Stimulated activated CD4-positive, alpha-beta T cell treated with anti-CD3 and anti-CD28 coated beads, Interleukin-1b, Interleukin-23, amount 100 ng/mL, for 1 hour (primary cell): ENCODE measurements at places on chromosomes 13 and 19.

DNA sequence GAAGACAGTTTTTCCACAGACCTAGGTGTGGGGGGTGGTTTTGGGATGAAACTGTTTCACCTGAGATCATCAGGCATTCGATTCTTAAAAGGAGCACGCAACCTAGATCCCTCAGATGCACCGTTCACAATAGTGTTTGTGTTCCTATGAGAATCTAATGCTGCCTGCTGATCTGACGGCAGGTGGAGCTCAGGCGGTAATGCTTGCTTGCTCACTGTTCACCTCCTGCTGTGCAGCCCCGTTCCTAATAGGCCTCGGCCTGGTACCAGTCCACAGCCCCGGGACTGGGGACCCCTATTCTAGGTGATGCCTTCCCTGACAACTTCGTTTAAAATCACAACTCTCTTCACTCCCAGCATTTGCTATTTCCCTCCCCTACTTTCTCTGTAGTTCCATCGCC, 149.6 kb downstream of the IER2 start:
- DNase-seq, result no peak

DNA sequence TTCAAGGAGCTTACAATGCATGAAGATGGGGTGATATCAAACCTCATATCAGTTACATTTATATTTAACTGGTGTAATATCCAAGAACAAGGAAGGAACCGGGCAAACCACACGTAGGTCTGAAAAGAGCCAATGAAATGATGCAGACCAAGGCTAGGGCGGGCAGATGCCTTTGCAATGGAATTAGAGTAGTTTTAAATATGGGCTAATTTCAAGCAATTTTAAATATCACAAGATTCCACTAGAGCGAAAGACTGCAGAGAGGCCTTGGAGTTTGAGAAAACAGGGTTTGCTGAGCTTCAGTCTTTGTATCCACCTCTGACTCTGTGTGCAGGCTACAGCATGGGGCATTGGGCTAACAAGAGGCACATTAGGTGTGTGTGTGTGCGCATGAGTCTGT, 53.9 kb upstream of the ZNF536 start:
- DNase-seq, result no peak

DNA sequence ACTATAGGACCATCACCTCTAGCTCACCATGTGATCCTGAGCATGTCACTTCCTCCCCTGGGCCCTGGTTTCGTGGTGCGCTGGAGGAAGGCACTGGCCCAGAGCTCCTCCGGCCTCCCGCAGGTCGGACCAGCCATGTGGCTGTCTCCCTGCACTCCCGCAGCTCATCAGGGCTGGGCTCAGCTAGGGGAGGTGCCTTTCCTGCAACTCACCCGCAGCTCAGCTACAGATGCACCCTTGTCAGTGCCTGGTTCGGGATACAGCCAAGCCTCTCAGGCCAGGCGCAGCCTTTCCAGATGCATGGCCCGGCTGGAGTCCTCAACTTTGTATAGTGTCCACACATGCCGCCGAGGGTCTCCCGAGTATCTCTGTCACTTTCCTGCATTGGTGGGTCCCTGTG, 138.2 kb upstream of the VSTM2B start:
- DNase-seq, result no peak

DNA sequence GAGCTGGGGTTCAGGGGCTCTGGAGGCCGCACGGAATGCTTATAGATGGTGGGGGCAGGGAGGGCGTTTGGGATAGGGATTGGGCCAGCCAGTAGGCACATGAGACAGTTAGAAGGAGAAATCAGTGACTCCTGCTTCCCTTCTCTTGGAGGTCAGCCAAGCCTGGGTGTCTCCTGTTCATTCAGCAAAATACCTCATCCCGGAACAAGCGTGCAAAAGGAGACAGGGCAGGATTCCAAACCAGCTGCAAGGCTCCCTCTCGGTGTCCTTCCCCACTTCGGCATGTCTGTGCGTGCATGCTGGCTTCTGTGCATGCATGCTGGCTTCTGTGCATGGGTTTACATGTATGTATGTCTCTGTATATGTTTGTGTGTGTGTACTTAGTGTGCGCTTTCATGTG, 37.3 kb upstream of the PEPD start:
- DNase-seq, result no peak

DNA sequence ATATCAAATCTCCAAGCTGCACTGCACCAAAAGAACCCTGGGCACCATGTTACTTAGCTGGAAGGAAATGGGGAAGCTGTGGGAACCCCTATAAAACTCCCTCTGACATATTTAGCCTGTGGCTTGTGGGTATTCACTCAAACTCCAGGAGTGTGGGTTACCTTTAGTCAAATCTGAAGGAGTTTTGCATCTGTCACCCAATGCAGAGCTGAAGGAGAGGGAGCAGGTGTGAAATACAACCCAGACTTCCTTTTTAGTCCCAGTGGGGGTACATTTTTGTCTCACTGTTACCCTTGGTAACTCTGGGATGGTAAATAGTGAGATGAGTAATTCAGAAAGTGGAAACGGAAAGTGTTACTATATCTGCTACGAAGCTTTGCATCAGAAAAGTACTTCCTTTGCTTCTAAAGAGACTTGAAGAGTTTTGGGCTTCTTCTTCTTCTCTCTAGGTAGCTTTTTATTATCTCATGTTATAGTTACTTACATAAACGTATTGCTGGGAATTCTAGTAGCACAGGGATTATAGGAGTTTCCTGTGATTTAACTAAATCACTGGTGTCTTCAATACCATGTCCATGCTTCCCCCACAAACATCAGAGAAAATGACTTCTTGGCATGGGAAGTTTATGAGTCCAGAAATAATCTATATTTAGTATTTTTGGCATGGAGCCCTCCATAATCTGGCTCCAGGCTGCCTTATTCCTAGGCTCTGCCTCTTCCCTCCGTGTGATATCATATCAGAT, 105.9 kb downstream of the AKAP11 start:
- no peak for DNase-seq

DNA sequence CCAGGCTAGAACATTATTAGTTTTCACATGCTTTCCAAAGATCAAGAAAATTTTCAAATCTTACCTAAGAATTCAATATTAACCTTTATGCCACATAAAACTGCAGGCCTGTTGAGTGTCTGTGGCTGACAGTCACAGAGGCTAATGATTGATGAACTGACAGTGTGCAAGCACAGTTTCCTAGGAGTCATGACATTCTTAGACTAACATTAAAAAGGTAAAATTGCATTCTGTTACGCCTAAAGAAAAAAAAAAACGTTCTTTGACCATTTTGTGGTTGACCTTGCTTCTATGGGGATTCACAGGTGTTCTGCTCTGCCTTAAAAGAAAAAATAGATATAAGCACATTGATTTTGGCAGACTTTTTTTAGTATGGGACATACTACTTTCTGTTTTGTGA, 1776.2 kb downstream of the PCDH9 start:
- DNase-seq, result no peak

DNA sequence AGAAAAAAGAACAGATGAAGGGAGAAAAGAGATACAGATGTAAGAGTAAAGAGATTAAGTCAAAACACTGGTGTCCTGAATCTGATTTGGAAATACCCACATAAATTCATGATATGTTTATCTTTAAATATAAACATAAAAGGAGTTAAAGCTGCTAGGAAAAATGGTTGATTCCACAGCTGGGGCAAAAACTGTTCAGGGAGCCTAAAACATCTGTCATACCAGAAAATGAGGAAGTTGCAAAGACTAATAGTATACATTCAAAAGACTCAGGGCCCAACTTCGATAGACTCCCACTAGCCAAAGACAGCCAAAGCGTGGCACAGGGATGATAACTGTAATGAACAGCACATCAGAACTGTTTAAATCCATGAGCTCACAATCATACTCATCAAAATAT, 62.0 kb downstream of the ABCC4 start:
- no peak for DNase-seq

GRCh38 chr19:7847664-7848063, 17.6 kb downstream of the EVI5L start:
- no peak for DNase-seq

- no peak for DNase-seq
Measured at GRCh38 chr13:80881495-80881894, 540.6 kb upstream of the SPRY2 start.

DNA sequence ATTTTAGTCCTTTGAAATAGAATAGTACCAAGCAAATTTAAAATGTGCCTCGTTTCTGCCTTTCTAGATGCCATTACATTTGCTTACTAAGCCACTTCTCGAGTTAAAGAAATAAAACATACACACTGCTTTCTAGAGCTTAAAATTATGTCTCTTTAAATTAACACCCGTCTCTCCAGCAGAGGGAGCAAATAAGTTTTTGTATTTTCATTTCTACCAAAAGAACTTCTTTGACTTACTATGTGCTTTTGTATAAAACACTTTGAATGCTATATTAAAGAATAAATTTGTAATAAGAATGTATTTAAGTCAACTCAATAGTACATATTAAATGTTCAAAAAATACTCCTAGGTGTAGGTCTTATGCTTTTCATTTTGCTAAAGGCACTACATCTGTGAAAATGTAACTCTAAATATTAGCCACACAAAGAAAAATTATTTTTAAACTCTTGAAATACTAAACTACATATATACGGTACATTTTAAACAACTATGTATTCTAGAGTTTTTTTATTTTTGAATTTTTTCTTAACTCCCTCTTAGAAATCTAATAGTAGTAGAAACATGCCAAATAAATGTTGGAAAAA, 269.3 kb upstream of the MIR17HG start:
- DNase-seq, result no peak

- DNase-seq, result no peak
Measured at GRCh38 chr13:51731759-51732158, 72.2 kb downstream of the DHRS12 start.

GRCh38 chr19:17429641-17430113, 9.8 kb downstream of the MVB12A start:
- no peak for DNase-seq

DNA sequence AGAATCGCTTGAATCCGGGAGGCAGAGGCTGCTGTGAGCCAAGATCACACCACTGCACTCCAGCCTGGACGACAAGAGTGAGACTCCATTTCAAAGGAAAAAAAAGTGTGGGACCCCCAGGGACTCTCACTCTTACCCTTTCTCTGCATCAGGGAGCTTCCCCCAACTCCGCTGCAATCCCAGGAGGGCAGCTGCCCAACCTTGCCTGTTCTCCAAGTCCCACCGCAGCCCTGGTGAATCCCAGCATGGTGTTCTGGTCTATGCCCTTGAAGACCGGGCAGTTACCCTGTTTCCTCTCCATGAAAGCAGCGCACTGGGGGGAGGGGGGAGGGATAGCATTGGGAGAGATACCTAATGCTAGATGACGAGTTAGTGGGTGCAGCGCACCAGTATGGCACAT, 35.7 kb upstream of the DPRX start:
- no peak for DNase-seq

DNA sequence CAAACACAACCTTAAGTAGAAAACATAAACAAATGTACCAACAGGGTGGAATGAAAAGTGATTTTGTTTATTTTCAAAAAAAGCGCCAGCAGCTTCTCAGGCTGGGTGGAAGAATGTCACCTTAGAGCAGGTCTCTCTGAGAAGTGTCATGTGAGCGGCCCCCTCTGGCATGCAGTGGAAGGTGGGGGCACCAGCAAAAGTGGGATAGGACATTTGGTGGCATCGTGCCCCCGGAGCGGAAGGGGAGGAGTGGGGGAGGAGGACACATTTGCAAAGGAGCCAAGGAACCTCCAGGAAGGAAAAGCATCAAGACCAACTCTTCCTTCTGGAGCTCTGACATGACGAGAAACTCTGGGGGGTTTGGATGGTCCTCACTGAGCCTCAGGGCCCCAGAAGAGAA, 635.3 kb downstream of the UQCRFS1 start:
- no peak for DNase-seq

GRCh38 chr19:21789466-21790085, 22.2 kb upstream of the ZNF100 start:
- no peak for DNase-seq

- DNase-seq, result no peak
Measured at GRCh38 chr13:73417012-73417615, 358.3 kb downstream of the KLF5 start.

DNA sequence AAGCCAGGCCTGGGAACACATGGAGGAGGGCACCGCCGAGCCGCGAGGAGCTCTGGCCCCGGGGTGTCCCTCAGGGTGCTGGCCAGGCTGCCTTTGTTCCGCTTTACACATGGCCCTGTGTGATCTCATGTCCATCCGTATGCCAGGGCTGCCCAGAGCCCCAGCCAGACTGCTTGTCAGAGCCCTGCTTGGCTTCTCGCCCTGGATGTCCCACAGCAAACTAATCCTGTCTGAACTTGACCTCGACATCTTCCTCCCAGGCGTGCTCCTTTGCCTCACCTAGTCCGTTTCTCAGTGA, 14.3 kb downstream of the BCKDHA start:
- DNase-seq, result no peak

GRCh38 chr13:50589651-50590054, 253.8 kb downstream of the DLEU7 start:
- no peak for DNase-seq

DNA sequence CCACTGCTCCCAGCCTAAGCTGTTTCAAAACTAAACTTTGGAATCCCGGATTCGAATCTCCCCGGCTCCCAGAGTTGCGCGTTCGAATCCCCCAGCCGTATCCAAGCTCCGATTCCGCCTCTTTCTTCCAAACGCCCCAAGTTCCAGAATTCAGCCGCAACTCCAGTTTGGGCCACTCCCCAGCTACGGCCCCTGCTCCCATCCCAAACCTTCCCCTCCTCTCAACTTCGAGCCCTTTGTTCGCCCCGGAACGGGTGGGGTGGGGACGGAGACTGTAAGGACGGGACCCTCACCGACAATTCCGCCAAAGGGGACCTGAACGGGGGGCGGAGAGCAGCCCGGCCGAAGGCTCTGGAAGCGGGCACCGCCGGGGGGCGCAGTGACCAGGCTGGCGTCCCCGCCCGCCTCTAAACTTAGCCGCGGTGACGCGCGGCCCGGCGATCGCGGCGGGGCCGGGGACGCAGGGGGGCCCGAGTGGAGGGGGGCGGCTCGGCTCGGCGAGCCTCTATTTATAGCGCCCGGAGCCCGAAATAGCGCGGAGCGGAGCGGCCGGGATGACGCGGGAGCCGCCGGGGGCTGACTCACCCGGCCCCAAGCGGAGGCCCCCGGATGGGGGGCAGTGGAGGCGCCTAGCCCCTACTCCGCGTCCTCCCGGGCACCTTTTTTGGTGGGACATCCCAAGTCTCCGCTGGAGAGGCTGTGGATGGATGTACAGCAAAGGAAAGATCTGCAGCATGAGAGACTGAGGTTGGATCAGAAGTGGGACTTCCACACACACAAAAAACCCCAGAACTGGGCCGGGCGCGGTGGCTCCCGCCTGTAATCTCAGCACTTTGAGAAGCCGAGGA, 4.9 kb upstream of the ERCC1 start:
- no peak for DNase-seq

DNA sequence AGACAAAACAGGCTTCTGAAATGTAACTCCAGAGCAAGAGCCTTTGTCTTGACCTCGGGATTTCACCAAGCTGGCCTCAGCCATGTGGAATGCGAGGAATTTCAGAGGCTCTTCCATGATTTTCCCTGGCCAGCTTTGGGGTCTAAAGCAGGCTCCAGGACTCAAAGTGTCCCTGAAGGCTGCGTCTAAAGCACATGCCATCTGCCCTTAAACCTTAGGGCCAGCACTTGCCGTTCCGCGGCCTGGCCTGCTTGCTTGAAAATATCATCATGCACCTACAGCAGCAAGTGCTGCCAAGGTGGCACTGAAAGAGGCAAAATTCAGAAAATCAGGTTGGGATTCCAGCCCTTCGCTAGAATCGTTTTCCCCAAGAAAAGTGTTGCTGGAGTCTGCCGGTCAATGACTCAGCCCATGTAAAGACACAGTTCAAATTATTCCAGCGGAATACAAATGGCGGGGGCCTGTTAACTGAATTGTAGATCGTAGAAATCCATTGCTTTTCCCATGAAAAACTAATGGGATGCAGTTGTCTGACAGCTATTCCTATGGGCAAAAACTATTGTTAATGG, 105.7 kb upstream of the RAP2A start:
- no peak for DNase-seq
